IMR-90 (cell line): ENCODE measurements at places on chromosomes 4 and X. TPM values are rescaled to one million over a fixed set of nuclear protein-coding genes. Genes with fewer than 3 reads are reported as not detected.

The ERVMER34-1 gene
- total RNA-seq = not detected in 2 replicates

The ABLIM2 gene
- under 0.01 TPM in 2 replicates for total RNA-seq

The ADH6 gene
- not detected in 2 replicates for total RNA-seq

The PRR32 gene
- total RNA-seq = not detected in 2 replicates

DNA sequence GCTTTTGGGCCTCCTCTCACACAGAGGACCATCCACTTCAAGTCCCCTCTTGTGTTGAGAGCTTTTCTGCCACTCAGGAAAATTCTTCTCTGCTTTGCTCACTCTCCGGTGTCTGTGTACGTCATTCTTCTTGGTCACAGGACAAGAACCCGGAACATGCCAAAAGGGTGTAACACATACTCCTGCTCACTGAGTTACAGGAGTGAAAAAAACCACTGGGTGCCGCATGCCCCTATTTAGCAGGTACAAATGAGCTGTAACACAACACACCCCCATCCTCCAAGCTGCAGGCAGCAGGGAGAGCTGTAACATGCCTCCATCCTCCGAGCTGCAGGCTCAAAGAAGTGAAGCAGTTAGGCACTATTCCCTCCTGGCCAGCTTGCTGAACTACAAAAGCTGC, 13.0 kb upstream of the CXCL2 start:
- DNase-seq = peak; percentile 36

DNA sequence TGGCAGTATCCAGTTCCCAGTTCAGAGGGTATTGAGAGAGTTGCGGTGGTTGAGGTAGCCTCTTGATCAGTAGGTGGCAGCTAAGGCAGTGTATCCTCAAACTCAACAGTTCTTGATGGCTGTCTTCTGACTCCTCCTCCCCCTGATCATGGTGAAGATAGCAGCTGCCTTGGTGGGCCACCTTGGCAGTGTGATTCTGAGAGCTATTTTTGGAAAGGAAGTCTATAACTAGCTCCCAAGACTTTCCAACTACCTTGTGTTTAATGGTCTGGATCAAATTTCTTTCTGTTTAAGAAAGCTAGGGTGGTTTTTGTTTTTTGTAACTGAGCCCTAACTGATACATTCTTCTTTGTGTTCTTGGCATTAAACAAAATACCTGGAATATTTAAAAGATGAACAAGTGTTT, 10.5 kb upstream of the TBC1D19 start:
- peak; percentile 46 for DNase-seq

GRCh38 chrX:102712216-102712966, at the start of gene GPRASP2:
GPRASP2 (plus strand) TSS chrX:102712448; CDS start chrX:102714870, 2,422 bp downstream.
- no peak for DNase-seq

GRCh38 chrX:38293741-38294140, 33.6 kb downstream of the RPGR start:
- no peak for DNase-seq
